Left renal cortex interstitium (tissue), 4 donors: ENCODE measurements at places on chromosomes 6 and 20. TPM values are rescaled to one million over a fixed set of nuclear protein-coding genes. Genes with fewer than 3 reads are reported as not detected.

Gene ATG5
- polyA plus RNA-seq = 43.4 TPM

Gene ULBP2
- polyA plus RNA-seq = 0.61 TPM

Gene DDX39B
- 655 TPM for polyA plus RNA-seq

Gene NKAIN2
- 15.4 TPM for polyA plus RNA-seq

Gene OPRL1
- polyA plus RNA-seq = 1.4 TPM

Gene IL17A
- not detected for polyA plus RNA-seq

Gene TSPYL4
- polyA plus RNA-seq = 57.4 TPM

Gene LGSN
- 0.41 TPM for polyA plus RNA-seq

DNA sequence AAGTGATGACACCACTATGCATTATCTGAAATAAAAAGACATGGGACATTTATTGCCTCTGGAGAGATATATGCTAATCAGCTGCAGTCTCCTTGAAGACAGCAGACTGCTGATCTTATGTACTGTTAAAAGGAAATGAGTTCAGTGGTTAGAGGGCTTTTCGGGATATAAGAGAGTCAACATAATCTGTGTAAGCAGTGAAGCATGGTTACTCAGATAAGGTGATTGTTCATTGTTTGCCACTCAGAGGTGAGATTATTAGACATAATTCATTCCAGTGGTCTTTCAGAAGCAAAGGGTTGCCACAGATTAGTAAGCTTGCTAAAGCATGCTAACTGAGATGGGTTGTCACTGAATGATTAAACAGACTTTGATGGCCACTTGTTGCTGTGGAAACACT lies 1450.7 kb upstream of the ADGRB3 start:
- no peak for DNase-seq

GRCh38 chr20:19758133-19758500 lies at the start of gene RIN2:
RIN2 (plus strand) TSS chr20:19758258; CDS start chr20:19889602, 131,344 bp downstream.
- DNase-seq = no peak

DNA sequence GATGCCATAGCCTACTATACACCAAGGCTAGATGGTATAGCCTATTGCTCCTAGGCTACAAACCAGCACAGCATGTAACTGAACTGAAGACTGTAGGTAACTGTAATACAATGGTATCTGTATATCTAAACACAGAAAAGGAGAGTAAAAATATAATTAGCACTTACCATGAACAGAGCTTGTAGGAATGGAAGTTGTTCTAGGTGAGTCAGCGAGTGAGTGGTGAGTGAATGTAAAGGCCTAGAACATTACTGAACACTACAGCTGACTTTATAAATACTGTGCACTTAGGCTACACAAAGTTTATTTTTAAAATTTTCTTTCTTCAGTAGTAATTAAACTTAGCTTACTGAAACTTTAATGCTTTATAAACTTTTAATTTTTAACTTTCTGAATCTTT lies 129.5 kb downstream of the BTBD9 start:
- no peak for DNase-seq

DNA sequence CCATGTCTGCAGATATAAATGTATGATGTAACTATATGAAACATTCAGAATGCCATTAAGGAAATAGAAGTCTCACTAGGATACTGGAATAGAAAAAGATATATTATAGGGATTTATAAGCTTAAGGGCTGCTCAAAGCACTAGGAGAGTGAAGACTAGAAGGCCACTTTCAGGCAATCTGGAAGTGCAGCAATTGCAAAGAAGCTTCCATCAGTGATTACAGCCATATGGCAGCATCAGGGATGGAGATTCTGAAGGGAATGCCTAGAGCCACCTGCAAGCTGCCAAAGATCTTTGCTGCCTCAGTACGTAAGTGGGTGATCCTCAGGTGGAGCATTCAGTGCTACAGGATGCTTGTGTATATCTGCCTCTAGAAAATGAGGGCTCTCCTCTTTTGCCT lies 796.2 kb upstream of the EPHA7 start:
- DNase-seq = no peak

DNA sequence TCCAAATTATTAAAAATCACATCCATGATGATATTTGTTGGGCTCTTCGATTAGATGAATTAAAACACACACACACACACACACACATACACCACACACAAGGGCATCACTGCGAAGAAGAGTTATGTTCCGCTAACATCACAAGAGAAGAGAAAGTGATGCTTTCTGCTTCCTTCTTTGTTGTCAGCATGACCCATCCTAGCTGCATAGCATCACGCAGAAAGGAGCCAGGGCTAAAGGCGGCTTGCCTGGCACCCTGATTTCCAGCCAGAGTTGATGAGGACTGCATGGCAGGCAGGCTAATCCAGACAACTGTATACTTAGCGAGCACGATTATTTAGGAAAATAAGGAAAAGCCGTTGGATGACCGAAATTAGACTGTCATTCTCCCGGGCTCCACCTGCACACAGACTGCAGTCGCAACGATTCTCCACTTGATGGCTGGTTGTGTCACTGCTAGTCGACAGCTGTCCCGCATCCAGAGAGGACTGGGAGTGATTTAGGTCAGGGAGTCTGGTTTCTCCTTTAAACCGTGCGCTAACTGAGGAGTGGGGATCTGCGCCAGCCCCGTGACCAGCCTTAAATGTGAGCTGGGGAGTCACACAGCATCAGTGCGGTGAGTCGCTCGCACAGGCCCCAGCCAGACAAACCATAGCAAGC lies 70.6 kb upstream of the SOX4 start:
- no peak for DNase-seq

- no peak for DNase-seq
These were observed 28.7 kb downstream of the KAT14 start for GRCh38 chr20:18166241-18166881.

GRCh38 chr6:81253821-81254220 lies 498.7 kb downstream of the TENT5A start:
- no peak for DNase-seq

GRCh38 chr6:160082627-160083026 lies 39.0 kb upstream of the SLC22A1 start:
- no peak for DNase-seq

GRCh38 chr6:44656691-44657090 lies 269.2 kb downstream of the CDC5L start:
- no peak for DNase-seq

DNA sequence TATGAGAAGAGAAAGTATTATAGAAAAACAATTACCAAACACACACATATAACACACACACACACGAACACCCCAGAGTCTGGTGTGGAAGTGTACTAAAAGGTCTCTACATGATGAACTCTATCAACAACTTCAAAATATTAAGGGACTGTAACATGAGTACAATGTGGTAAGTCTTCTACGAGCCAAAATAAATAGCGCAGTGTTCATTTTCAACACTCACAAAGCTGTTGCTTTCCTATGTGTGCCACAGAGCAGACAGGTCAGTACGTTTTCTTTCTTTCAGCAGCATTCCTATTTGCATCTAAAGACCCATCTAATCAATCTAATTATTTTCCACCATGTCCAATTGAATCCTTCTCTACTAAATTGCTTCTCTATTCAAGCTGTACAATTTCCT lies 12.1 kb upstream of the CNKSR3 start:
- no peak for DNase-seq

DNA sequence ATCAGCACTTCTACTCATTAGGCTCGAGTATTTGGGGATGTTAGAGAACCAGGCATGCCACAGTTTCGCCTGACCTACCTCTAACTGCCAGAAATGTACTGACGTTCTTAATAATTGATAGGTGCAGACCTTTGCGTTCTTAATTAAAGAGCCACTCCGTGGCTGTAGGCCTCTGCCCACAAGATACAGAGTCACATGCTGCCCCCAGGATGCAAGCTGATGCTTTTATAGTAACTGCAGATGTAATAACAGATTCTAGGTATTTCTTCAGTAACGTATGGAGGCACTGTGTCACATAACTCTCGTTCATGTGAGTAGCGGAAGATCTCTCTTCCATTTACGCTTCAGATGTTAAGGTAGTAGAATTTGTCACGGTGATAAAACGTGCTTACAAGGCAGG lies 113.2 kb downstream of the RPP40 start:
- DNase-seq = no peak

- no peak for DNase-seq
These were observed 571 bp upstream of the PRPF6 start for GRCh38 chr20:63980317-63980805.

DNA sequence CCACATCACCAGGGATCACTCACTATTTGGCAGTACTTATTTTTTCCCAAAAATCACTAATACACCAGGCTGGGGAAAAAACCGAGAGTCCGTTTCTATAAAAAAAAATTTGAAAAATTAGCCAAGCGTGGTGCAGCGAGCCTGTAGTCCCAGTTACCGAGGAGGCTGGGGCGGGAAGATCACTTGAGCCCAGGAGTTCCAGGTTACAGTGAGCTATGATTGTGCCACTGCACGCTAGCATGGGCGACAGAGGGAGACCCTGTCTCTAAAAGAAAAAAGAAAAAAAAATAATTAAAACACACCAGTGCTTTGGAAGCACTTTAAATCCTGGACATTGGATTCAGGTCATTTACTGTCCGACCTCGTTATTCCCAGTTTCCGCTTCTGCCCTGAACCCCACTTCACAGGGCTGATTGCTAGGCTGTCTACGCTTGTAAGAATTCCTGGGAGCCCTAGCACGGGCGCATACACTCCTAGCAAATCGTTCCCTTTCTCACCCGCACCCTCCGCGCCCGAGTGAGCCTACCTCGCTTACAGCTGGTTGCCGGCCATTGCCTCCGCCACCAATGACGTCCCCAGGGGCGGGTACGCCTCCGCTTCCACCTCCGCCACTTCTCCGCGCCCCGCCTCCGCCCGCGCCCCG lies at the start of gene TPMT:
Gene TPMT, minus strand, starts transcription at position 571 of the 643 bp plus-strand sequence. CDS start 5,950 bp downstream, outside the sequence.
- DNase-seq = no peak

GRCh38 chr6:104540743-104541142 lies 319.0 kb downstream of the HACE1 start:
- no peak for DNase-seq

- DNase-seq = no peak
These were observed 16.7 kb downstream of the VAPB start for GRCh38 chr20:58405504-58406291.

- DNase-seq = no peak
These were observed 8.1 kb downstream of the AKAP7 start for GRCh38 chr6:131143319-131143718.

GRCh38 chr6:116507324-116507723 lies 4.1 kb upstream of the CALHM5 start:
- no peak for DNase-seq

GRCh38 chr20:9076440-9076839 lies 7.6 kb downstream of the PLCB4 start:
- no peak for DNase-seq

DNA sequence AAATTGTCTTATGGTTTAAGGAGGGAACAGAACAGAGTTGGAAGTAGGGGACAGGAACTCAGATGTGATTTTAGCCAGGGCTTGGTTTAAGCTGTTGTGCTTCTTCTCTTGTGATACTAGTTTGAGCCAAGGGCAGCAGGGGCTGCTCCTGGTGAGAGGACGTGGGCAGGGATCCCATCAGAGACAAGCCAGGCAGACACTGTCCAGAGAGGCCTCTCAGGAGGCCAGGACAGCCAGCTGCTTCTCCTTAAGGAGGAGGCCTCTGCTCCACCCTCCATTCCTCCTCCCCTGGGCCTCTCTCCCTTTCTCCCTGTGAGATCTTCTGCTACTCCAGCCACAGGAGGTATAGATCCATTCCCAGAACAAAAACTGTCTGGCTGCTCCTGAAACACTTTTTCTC lies 108.4 kb upstream of the MLN start:
- DNase-seq = no peak

DNA sequence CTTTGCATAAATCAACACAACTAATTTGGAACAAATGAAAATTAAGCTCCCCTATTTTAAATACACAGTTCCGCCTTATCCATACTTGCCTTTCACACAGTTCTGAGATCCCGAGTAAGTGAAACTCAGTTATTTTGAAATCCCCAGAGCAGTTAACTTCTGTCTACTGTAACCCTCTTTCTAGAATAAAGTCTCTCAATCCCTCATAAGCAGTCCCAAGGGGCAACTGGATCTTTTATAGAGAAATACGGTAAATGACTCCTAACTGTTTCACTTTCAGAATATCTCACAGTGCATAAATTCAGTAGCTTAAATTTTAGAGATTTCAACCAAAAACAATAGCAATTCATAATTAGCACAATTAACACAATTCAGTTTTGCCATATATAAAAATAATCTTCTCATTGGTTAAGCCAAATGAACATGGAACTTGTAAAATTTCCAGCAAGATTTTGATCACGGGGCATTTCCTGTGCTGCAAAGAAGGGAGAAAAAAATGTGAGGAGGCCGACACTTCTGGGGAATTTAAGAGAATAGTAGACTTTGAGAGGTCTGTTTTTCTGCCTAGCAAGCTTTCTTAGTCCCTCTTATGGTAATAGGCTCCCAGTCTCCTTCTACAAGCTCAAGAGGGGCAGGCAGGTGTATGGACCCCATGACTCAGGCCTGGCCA lies 78.3 kb downstream of the KIF6 start:
- no peak for DNase-seq

DNA sequence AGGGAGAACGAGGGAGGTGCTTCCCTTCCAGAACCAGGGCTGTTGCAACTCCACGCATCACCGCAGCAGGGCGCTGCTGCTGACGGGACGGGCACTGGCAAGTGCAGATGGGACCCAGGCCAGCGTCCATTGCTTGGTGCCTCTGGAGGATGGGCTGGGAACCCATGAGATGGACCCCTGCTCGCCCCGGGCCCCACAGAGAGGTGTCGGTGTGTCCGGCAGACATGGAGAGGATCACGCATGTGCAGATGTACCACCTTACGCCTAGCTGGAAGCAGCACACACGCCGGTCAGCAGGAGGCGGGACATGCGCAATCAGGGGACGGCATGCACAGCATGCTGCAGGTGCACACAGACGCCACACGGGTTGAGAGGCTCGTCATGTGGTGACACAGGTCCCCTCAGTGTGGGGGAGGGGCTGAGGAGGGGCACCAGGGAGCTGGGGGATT lies 5.7 kb downstream of the CABLES2 start:
- no peak for DNase-seq

DNA sequence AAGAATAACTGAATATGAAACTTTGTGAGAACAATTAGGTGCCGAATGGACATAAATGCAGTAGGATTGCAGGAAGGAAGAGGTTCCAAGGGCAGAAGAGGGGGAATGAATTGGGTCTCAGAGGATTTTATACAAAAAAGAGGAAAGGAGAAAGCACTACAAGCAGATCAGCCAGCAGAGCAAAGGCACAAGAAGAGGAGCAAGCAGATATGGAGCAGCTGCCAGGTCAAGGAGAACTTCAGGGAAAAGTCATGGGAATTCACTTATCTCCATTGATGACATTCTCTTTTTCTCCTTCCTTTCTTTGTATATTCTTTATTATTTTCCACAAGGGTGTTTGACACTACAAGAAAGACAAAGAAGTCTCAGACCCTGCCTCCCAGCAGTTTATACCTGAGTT lies 9.6 kb downstream of the DSE start:
- no peak for DNase-seq

GRCh38 chr6:36852481-36853147 lies 13.4 kb upstream of the CPNE5 start:
- no peak for DNase-seq

DNA sequence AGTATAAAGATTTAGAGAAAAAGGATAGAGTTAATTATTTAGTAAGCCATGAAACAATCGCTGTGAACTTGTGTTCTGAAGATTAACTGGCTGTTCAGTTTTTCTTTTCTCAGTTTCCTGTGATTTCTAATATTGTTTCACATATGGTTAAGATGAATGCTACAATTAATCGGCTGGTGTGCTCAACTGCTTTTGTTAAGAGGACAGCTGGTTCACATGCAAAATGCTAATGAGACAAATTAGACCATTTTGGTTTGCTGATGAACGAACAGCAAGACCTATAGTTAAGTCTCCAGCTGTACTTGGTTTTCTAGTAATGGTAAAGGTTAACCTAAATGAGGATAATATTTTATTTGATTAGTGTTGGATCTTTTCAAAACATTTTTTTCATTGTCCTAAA lies 10.8 kb upstream of the NHSL1 start:
- DNase-seq = no peak
